ENCODE measurements at places on chromosomes 11 and 22.

- peak; percentile 46 for DNase-seq
Observed at GRCh38 chr11:15493921-15494620, 379.3 kb downstream of the INSC start.

DNA sequence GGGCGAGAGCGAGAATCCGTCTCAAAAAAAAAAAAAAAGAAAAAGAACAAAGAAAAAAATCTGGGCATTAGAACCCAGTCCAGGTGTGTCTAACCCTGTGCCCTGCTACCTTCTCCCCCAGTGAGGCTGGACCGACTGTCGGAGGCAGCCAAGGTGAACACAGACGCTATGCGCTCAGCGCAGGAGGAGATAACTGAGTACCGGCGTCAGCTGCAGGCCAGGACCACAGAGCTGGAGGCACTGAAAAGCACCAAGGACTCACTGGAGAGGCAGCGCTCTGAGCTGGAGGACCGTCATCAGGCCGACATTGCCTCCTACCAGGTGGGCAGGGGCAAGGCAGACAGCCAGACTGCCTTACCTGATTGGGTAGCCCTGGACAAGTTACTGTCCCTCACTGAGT is 3.2 kb downstream of the NEFH start:
- no peak for DNase-seq

DNA sequence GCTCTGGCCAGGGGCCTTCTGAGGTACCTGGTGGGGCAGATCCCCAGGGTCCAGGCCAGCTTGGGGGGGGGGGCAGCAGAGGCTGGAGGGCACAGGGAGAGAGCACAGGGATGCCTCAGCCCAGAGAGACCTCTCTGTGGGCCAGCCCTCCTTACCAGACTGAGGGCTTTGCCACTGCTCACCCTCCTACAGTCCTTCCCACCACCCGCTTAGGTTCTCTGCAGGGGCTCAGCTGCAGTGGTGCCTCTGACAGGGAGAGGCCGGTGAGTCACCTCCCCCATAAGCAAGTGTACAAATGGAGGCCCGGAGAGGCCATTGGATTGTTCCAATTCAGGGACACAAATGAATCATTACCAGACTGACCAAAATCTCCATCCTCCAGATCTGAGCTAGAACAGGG is 68.1 kb upstream of the LMO1 start:
- no peak for DNase-seq

DNA sequence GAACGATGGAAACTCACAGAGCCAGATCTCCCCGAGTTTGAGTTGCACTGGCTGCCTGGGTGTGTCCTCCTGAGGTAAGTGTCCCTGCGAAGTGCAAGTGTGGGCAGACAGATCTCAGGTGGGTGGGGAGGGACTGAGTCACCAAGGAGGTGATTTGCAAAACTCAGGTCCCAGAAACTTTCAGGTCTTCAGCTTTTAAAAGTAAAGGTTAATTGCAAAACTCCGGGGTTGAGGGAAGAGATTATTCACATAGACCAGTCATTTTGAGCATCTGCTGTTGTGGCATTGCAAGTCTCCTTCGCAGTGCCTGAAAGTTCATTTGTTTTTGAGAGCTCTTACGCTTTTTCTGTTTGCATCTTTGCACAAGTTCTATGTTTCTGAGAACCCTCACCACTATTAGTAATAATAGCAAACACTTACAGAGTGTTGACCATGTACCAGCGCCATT is 7.1 kb downstream of the CD44 start:
- DNase-seq = peak; percentile 93

DNA sequence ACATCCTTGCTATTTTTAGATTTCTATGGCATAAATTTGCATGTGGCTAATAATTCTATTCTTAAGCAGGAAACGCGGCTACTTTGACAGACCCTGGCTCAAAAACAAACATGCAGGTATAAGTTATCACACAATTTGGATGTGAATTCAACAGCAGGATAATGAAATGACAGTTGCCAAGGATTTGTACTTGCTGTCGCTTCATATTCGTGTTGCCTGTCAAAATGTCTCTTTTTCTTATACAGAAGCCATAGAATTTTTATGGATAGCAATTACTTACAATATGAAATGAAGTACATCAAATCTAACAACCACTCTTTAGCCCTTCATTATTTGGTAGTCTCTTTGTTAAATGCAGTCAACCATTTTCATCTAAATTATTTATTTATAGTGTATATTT is 46.4 kb downstream of the DCDC1 start:
- DNase-seq = no peak
